ENCODE measurements at places on chromosomes 6 and 20.
A peak's percentile ranks its signal among the peaks of the same experiment; 100 is the strongest.

DNA sequence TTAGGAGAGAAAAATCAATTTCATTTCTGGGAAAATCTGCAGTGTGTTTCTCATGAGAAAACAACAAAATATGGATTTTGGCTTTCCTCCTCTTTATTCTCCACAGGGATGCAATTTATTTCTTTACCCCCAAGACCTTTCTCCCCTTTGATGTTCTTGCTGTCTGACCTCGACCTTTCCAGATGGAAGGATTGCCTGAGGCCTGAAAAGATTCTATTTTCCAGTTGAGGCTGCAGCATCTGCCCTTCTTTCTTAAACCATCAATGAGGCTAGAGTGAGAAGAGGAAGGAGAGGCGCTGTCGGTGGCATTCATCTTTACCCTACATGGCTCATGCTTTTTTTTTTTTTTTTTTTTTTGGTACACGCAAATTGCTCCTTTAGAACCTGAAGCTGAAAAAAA, 344.2 kb upstream of the BTBD3 start:
- DNase-seq: no peak
- H3K27ac ChIP-seq: no peak overlapping the region
- H3K4me3 ChIP-seq: no peak overlapping the region
- H3K36me3 ChIP-seq: no peaks in the 10 kb centered on the region
- H3K4me1 ChIP-seq: no peaks in the 10 kb centered on the region
- H3K27me3 ChIP-seq: no peaks in the 10 kb centered on the region

DNA sequence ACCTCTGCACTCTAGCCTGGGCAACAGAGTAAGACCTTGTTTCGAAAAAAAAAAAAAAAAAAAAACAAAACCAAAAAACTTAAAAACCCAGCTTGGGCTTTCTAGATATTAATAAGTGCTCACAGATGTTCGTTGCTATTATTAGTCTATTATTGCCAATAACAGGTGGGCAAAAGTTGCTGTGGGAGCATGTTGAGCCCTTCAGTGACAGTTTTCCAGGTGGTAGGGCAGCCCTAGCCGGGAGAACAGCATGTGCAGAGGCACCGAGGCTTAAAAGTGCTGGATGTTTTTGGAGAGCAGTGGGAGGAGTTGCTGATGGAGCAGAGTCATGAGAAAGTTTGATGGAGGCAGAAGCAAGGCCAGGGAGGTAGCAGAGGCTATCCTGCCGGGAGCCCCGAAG, 4.4 kb downstream of the PPP1R16B start:
- H3K4me1 ChIP-seq: peaks cover 76% of the 10 kb centered on the region
- DNase-seq: no peak
- H3K36me3 ChIP-seq: peaks cover 58% of the 10 kb centered on the region
- peak overlapping the region; percentile 28 for H3K27ac ChIP-seq
- no peaks in the 10 kb centered on the region for H3K27me3 ChIP-seq

GRCh38 chr20:49420811-49421295, 61.6 kb downstream of the KCNB1 start:
- no peaks in the 10 kb centered on the region for H3K4me1 ChIP-seq
- no peak overlapping the region for H3K4me3 ChIP-seq
- H3K27ac ChIP-seq: no peak overlapping the region
- DNase-seq: no peak
- no peaks in the 10 kb centered on the region for H3K36me3 ChIP-seq

DNA sequence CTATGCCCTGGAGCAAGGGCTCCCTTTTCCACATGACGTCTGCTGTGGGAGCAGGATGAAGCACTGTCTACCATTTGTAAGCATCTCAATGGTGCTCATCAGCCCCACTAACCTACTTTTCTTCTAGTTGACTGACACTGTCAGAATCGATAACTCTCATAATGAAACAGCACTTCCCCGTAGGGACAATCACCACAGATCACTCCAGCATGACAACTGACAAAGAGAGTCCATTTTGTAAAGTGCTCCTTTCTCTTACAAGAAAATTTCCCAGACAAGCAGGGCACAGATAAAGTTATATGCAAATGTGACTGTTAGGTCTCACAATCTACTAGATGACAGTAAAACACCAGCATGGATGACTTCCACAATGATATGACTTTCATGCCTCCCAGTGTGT, 46.4 kb downstream of the HEBP2 start:
- no peak for DNase-seq
- H3K27ac ChIP-seq: no peak overlapping the region
- no peaks in the 10 kb centered on the region for H3K36me3 ChIP-seq

DNA sequence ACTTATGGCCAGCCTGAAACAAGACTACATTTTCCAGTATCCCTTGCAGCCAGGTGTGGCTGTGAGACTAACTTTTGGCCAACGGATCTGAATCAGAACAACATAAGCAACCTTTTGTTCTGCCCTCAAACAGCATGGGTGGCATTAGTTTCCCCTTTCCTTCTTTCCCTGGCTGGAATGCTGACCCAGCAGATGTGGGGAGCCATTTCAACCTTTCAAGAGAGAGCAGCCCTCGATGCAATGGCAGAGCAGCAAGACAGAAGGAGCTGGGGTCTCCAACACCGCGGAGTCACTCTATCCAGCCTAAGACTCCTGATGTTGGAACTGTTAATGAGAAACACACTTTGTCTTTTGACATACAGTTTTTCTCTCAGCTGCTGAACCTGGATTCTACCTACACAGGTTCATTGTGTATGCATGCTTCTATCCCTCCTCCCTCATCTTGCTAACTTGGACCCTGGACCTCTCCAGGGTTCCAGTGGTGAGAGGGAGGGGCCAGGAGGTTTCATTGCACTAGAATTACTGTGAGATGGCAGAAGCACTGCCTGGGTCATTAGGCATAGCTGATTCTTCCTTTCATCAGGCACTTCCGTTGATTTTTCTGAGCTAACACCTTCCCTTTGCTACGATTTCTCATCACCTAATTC, 28.8 kb upstream of the DDR1 start:
- no peaks in the 10 kb centered on the region for H3K4me1 ChIP-seq
- no peak overlapping the region for H3K27ac ChIP-seq
- no peaks in the 10 kb centered on the region for H3K27me3 ChIP-seq

DNA sequence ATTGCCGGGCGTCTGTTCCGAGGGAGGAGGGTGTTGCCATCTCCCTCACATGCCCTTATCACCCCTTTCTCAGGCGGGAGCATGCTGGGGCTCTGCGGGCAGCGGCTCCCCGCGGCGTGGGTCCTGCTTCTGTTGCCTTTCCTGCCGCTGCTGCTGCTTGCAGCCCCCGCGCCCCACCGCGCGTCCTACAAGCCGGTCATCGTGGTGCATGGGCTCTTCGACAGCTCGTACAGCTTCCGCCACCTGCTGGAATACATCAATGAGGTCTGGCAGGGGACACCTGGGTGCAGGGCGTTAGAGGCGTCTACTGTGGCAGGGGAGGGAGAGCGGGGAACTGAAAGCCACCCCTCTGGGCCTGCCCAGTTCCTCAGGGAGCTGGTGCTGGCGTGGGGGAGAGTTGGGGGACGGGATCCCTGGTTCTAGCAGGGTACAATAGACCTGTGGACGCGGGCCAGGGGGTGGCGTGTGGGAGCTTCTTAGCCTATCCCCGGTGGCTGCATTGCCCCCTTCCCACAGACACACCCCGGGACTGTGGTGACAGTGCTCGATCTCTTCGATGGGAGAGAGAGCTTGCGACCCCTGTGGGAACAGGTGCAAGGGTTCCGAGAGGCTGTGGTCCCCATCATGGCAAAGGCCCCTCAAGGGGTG, 697 bp downstream of the PPT2 start:
- peaks cover 12% of the 10 kb centered on the region for H3K27me3 ChIP-seq
- peaks cover 45% of the 10 kb centered on the region for H3K4me1 ChIP-seq
- peak overlapping the region; percentile 89 for H3K27ac ChIP-seq
- H3K36me3 ChIP-seq: peaks cover 16% of the 10 kb centered on the region
- peak overlapping the region; percentile 93 for H3K4me3 ChIP-seq

GRCh38 chr6:80742481-80742880, 636.0 kb downstream of the BCKDHB start:
- H3K27me3 ChIP-seq: no peaks in the 10 kb centered on the region
- DNase-seq: no peak
- no peaks in the 10 kb centered on the region for H3K4me1 ChIP-seq
- H3K36me3 ChIP-seq: no peaks in the 10 kb centered on the region
- no peak overlapping the region for H3K27ac ChIP-seq
- no peak overlapping the region for H3K4me3 ChIP-seq

DNA sequence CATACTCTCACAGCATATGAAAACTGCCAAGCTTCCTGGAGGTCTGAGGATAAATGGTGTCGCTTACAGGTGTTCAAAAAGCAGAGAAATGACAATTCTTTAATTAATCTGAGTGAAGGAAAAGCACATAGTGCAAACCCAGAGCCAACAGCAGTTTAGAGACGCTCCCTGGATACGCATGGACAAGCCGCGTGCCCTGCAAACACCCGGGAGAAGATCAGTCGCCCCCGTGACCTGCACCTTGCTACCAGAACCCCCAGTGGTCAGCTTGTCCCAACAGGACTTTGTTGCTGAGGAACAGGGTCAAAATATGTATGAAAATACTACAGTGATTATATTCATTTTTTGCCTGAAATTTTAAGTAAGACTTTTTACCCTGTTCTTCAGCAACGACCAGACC, 93.9 kb downstream of the PSMG4 start:
- no peak overlapping the region for H3K27ac ChIP-seq
- H3K36me3 ChIP-seq: no peaks in the 10 kb centered on the region
- peaks cover 12% of the 10 kb centered on the region for H3K4me1 ChIP-seq

- no peak overlapping the region for H3K4me3 ChIP-seq
- H3K36me3 ChIP-seq: peaks cover 6% of the 10 kb centered on the region
- no peaks in the 10 kb centered on the region for H3K27me3 ChIP-seq
- DNase-seq: no peak
- no peaks in the 10 kb centered on the region for H3K4me1 ChIP-seq
Measured at GRCh38 chr6:5235830-5236229, 24.9 kb downstream of the LYRM4 start.

DNA sequence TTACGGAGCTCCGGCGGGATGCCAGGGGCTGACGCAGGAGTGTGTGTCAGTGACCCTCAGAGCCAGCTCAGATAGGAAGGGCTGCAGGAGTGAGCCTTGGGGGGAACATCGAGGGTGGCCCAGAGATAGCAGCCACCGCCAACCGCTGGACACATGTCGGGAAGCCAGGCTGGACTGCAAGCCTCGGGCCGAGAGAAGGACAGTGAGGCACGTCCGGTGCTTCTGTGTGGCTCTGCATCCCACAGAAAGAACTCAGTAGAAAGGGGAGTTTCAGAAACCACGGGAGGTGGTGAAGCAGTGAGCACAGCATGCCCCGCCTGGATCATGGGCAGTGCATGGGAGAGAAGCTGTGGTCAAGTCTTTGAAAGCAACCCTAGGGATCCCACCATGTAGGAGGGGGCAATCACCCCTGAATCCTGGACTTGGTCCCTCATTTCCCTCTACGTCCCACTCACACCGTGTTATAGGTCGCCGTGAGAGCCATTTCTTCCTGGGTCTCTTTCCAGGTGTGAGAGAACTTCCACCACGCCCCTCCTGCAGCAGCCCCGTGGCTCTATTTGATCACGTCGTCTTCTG, 383.7 kb upstream of the CDH4 start:
- H3K4me3 ChIP-seq: no peak overlapping the region
- no peaks in the 10 kb centered on the region for H3K4me1 ChIP-seq
- no peaks in the 10 kb centered on the region for H3K27me3 ChIP-seq
- DNase-seq: no peak
- no peak overlapping the region for H3K27ac ChIP-seq

GRCh38 chr6:168122011-168122410, 43.0 kb upstream of the FRMD1 start:
- DNase-seq: no peak
- no peak overlapping the region for H3K4me3 ChIP-seq
- no peaks in the 10 kb centered on the region for H3K27me3 ChIP-seq
- H3K4me1 ChIP-seq: peaks cover 3% of the 10 kb centered on the region
- H3K36me3 ChIP-seq: no peaks in the 10 kb centered on the region
- H3K27ac ChIP-seq: no peak overlapping the region

DNA sequence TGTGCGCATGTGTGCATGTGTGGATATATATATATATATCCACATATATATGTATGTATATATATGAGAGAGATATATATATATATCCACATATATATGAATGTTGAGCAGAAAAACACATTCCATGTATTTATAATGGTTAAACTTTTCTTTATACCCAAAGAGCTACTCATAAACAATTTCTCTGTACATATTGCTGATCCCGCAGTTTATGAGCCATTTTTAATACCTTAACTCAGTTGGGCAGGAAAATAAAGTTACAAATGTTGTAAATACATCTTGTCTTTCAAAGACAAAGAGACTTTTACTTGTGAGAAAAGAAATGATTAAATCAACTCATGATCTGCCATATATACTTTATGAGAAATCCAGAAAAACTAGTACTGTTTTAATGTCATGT, 18.1 kb upstream of the EPHA7 start:
- no peaks in the 10 kb centered on the region for H3K27me3 ChIP-seq
- no peak for DNase-seq

DNA sequence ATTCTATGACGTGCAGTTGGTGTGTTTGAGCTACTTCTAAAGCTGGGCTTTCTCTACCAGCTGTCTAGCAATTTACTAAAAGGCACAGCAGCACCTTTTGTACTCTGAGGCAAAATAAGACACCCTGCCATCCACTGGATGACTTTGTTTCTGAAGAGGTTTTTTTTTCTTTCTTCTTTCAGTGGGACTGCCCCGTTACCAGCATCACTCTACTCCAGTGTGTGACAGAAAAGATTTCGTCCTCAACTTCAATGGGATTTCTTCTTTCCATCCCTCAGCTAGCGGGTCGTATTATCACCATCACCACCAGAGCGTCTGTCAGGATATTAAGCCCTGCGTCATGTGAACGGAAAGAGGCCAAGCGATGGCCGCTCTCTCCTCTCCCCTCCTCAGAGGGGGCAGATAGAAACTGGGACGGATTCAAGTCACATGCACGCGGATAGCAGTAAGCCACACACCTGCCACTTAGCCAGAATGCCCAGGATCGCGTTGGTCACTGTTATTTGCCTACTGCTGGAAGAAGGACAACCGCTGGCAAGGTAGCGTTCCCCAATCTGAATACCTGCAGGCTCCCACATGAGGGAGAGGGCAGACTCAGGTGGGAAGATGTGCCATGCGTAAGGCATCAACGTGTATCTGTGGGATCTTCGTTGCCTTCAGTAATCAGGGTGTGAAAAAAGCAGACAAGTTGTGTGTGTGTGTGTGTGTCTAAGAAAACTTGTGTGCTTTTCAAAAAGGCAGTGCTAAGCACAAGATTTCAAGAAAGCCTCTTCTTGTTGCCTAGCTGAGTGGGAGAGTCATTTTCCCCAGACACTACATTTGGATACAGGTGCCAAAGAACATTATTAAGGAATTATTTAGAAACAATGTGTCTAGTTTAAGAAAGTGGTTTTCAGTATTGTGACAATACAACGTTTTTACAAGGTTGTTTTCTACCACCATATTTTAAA, 5.4 kb downstream of the FOXF2 start:
- H3K27me3 ChIP-seq: peaks cover 73% of the 10 kb centered on the region
- H3K4me3 ChIP-seq: no peak overlapping the region
- H3K4me1 ChIP-seq: peaks cover 6% of the 10 kb centered on the region
- H3K36me3 ChIP-seq: no peaks in the 10 kb centered on the region
- no peak overlapping the region for H3K27ac ChIP-seq
